Dorsolateral prefrontal cortex (tissue), 122 donors: ENCODE measurements at places on chromosomes 3 and 15. TPM values are rescaled to one million over a fixed set of nuclear protein-coding genes. Genes with fewer than 3 reads are reported as not detected.

Gene FSIP1
- total RNA-seq = 9.0 TPM

Gene PROS1
- total RNA-seq = 7.2 TPM

Gene CCRL2
- 0.92 TPM for total RNA-seq

Gene GABRG3
- total RNA-seq = 35.0 TPM

Gene ACP3
- total RNA-seq = 1.1 TPM

Gene C3orf49
- total RNA-seq = not detected
